ENCODE measurements at places on chromosomes 13 and 19.

DNA sequence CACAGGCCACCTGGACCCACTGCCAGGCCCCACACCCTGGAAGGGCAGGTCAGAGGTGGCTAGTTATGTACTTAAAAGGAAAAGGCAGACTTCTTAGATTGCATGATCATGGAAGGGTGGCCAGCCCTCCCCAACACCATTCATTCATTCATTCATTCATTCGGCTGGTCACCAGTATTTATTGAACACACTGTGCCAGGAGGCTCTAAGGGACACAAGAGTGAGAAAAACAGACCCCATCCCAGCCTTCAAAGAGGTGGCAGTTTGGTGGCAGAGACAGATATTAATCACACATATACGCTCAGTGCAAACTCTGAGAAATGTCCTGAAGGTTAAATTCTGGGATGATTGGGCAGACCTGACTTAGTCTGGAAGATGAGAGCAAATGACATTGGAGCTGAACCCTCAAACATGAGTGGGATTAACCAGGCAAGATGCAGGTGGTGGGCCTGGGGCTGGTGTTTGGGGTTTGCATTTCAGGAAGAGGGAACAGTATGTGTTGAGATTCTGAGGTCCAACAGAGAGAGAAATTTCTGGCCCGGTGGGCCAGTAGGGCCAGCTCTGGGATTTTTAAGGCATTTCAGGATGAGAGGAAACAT, 147.5 kb downstream of the ZNF536 start:
- DNase-seq = no peak

- peak; percentile 11 for DNase-seq
Measured at GRCh38 chr13:42804244-42804874, 23.0 kb downstream of the FAM216B start.

DNA sequence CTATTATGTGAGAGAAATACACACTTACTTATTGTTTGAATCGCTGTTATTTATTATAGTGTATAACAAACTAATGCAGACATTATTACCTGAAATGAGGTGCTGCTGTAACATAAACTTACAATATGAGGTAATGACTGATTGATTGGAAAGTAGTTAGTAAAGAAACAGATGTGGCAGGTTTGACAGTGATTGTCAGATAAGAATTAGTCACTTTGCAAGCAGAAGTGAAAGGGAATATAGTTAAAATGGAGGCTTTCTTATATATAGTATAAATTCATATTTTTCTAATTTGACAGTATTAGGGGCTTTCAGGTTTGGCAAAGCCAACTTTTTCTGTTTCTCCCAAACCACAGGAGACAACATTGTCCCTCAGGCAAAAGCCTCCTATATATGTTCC, 20.6 kb downstream of the MIR17HG start:
- no peak for DNase-seq

GRCh38 chr19:41159881-41160280, 33.1 kb upstream of the CYP2S1 start:
- no peak for DNase-seq

GRCh38 chr13:106521095-106521799, 14.2 kb downstream of the EFNB2 start:
- DNase-seq = no peak

- no peak for DNase-seq
Measured at GRCh38 chr19:30340771-30341561, 31.2 kb upstream of the ZNF536 start.

DNA sequence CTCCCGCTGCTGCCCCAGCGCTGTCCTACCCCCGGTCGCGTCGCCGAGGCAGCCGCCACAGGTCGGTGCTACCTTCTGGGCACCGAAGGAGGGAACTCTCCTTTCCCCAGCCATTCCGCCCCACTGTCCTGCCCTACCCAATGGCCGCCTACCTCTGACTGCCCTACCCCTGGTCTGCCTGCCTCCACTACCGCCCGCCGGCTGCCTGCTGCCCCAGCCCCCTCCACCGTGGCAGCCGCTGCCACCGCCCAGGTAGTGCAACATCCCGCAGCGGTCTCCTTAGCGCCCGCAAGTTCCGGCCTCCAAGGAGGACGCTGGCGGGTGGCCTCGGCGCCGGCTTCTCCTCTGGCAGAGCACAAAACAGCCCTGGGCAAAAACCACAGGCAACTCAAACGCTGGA, 1303.1 kb downstream of the UQCRFS1 start:
- no peak for DNase-seq

GRCh38 chr13:21576426-21576825, 27.5 kb downstream of the MICU2 start:
- DNase-seq = no peak

- peak; percentile 46 for DNase-seq
Measured at GRCh38 chr13:24127116-24127631, 33.3 kb upstream of the SPATA13 start.

DNA sequence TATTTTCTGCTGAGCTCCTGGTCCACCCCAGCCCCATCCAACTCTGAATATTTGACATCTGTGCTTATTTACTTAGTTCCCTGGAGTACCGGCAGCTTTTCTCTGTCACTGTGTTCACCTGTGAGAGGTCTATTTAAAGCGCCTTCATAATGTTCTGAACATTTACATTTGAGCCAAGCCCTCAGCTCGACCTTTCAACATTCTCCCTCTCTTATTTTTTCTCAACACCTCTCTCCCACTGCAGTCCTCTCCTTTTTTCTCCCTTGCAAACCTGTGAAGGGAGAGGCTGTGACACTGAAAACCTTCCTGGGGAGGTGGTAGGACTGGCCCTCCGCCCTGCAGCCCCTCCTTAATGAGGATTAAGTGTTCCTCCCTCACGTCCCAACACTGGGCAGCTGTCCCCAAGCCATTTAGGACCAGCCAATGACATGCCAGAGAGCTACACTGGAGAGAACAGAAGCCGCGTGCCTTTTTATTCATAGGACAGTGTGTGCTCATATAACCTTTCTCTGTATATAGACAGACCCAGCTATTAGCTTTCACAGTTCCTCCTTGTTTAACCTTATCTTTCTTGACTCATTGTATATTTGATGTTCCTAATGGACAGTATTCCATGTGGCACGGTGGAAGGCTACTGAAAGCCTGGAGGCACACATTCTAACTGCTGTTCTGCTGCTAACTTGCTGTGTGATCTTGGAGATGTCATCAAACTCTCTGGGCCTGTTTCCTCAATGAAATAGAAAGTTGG, 134.8 kb downstream of the NUFIP1 start:
- no peak for DNase-seq

DNA sequence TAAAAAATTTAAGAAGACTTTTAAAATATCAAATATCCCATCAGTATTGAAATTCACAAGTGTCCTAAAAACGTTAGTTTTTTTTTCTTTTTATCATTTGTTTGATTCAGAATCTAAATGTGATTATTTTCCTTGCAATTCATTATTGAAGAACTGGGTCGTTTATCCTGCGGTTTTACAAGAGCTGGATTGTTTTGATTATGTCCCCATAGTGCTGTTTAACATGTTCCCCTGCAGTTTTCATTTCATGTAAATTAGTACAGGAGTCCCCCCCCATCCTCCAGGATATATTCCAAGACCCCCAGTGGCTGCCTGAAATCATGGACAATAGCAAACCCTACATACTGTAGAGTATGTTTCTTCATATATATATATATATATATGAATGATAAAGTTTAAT, 105.7 kb downstream of the KCTD15 start:
- no peak for DNase-seq

GRCh38 chr13:45258334-45258675, 57.5 kb upstream of the KCTD4 start:
- no peak for DNase-seq

- DNase-seq = no peak
Measured at GRCh38 chr13:107730813-107731212, 484.5 kb downstream of the LIG4 start.
